Heart right ventricle (tissue), 16 donors: ENCODE measurements at places on chromosomes 11 and 22. TPM values are rescaled to one million over a fixed set of nuclear protein-coding genes. Genes with fewer than 3 reads are reported as not detected.

OR6T1 gene
- not detected for total RNA-seq

GRCh38 chr11:80320226-80320625, 879.4 kb upstream of the TENM4 start:
- DNase-seq: no peak

GRCh38 chr11:104582431-104582830, 315.8 kb downstream of the CASP12 start:
- DNase-seq: no peak

DNA sequence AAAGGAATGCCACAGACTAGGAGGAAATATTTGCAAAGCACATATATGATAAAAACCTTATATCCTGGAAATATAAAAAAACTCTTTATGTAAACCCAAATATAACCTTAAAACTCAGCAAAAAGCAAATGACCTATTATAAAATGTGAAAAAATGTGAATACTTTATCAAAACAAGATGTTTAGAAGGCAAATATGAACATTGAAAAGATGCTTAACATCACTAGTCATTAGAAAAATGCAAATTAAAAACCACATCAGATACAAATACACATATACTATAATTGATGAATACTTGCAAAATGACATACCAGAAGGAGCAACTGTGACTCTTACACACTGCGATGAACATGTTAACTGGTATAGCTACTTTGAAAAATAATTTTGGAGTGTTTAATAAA, 511.2 kb upstream of the LRRC4C start:
- no peak for DNase-seq

GRCh38 chr11:12390687-12391110, 13.3 kb downstream of the PARVA start:
- DNase-seq: no peak

DNA sequence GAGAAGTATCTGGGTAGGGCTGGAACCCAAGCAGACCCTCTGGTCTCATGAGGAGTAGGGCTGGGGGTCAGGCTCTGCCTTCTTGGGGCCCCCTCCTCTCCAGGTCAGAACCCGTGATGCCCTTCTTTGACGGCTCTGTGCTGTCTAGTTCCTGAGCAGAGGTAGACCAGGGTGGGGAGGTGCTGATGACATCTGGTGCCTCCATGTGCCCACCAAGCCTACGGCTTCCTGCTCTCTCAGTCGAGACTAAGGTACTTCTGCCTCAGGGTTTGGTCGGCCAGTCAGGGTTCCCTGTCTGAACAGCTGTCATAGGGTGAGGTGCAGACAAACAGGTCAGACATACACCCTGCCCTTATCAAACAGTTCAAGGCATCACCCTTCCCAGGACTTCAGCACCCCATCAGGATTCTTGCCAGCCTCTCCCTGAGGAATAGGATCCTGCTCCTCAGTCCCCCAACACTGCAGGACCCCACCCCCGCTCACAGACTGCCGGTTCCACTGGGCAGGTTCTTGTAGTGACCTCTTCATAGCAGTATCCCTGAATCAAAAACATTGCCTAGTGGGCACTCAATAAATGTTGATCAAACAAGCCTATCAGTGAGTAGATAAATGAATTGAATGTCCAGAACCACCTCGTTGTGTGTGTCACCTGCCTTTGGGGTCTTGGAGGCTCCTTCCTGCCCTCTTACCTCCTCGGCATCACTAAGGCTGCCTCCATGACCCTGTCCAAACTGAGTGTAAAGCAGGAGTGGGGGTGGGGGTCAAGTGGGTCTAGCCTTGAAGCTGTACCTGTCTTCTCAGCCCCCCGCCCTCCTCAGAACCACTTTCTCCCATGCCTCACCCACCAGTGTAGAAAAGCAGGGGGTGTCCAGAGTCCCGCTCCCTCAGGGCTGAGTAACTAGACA, 158.2 kb downstream of the BUD13 start:
- DNase-seq: no peak

- no peak for DNase-seq
Measured at GRCh38 chr11:44171518-44171917, 76.0 kb downstream of the EXT2 start.

- no peak for DNase-seq
Measured at GRCh38 chr22:19755722-19756287, 4.8 kb upstream of the TBX1 start.

DNA sequence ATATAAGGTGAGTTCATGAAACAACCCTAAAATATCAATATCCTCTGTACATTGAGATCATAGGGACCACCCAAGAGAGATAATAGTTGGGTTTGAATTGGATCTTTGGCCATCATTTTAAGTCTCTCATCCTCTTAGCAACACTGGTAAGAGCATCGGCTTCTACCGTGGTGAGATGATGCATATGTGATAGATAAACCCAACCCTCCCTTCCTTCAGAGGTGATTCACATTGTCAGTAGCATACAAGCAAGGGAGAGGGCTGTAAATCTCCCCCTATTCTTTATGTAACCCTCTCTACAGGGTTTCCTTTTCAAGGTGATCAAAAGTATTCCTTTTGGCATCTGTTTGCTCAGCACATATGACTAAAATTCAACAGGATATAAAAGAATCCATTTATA, 102.4 kb upstream of the MTMR2 start:
- no peak for DNase-seq

PMM1 gene
- 21.8 TPM for total RNA-seq

DNA sequence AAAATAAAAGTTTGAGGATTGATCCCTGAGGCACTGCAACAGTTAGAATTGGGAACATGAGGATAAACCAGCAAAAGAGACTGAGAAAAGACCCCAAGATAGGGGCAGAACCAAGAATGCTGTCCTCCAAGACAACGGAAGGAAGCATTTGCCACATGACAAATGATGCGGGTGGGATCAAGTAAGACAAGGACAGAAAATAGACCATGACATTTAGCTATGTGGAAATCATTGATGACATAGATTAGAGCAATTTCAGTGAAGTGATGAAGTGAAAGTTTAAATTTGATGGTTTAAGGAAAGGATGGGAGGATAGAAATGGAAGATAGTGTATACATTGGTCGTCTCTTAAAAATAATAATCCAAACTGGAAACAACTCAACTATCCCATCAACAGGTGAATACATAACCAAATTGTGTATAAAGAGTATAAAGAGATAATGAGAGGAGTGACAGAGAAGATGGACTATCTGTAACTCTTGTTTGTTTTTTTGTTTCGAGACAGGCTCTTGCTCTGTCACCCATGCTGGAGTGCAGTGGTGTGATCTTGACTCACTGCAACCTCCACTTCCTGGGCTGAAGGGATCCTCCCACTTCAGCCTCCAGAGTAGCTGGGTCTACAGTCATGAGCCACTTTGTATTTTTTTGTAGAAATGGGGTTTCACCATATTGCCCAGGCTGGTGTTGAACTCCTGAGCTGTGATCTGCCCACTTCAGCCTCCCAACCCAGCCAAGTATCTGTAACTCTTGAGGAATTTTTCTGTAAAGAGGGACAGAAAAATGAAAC, 48.7 kb upstream of the FDX1 start:
- DNase-seq: no peak

FOLR1 gene
- total RNA-seq: 0.23 TPM

GRCh38 chr11:60840470-60841430, 1.2 kb upstream of the CCDC86 start:
- DNase-seq: peak; percentile 79

DDT gene
- total RNA-seq: 131 TPM

GRCh38 chr11:123977731-123978347, at the start of gene OR10S1:
Gene OR10S1, minus strand, starts transcription at chr11:123977781. Its CDS starts 117 bp downstream, at chr11:123977664.
- no peak for DNase-seq

APOA1 gene
- 3.8 TPM for total RNA-seq

- no peak for DNase-seq
Measured at GRCh38 chr22:29512031-29512430, 32.0 kb downstream of the NEFH start.

GRCh38 chr22:17087498-17088131, 2.8 kb downstream of the IL17RA start:
- no peak for DNase-seq

DNA sequence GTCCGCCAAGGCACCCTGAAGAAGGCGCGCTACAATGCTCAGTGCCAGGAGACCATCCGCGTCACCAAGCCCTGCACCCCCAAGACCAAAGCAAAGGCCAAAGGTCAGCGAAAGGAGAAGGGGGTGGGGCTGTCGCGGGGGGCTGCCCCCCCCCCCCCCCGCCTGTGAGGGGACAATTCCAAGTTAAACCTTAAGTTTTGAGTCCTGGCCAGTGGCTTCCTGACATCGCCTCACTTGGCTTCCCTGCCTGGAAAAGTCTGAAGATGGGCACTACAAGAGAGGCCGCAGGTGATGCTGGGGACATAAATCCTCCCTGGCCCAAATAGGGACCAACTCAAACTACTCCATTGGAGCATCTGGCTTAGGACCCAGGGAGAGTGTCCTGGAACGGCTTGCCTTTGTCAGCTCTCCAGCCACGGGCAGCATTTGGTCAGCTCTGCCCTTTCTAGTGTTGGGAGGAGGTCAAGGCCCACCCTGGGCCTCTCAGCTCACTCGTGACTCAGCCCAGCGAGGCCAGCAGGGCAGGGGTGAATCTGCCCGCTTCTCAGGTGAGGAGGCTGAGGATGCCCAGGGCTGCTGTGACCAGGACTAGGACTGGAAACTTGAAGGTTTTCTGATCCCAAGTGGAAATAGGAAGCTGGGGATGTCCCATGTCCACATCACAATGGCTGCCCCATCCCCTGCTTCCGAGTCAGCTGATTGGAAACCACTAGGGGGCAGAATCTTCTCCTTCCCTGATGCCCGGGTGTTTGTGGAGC, 1.4 kb downstream of the MDK start:
- DNase-seq: no peak
